ENCODE measurements at places on chromosomes 3 and 15.
A peak's percentile ranks its signal among the peaks of the same experiment; 100 is the strongest.

- no peak for DNase-seq
These were observed 42.9 kb downstream of the TBC1D2B start for GRCh38 chr15:78034495-78035191.

DNA sequence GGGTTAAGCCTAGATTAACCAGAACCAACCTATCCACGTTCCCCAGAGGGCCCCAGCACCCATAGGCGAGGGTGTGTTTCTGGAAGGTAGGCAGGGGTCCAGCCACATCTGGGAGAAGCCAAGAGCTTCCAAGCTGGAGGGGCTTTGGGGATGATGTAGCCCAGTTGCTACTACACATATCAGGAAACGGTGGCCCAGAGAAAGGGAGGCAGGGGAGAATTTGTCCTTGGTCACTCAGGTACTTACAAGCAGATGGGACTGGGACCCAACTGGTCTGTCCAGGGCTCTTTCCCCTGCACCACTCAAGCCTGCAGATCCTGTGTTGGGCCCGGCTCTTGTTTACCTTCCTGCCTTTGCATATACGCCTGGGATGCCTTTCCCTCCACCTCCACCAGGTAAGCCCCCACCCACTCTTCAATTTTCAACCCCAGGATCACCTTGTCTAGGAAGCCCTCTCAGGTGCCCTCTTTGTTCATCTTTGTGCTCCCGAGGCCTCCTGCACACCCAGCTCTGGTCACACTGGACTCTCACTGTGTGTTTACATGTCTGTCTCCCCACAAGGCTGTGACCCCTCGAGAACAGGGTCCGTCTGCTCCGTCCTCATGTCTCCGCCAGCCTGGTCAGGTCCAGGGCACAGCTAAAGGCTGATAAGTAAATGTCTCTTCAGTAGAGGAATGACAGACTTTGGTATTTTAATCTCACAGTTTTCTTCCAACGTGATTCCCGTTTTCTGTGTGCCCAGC, 204.4 kb upstream of the LINGO1 start:
- no peak for DNase-seq

- no peak for DNase-seq
These were observed 14.6 kb upstream of the NIT2 start for GRCh38 chr3:100319951-100320350.

DNA sequence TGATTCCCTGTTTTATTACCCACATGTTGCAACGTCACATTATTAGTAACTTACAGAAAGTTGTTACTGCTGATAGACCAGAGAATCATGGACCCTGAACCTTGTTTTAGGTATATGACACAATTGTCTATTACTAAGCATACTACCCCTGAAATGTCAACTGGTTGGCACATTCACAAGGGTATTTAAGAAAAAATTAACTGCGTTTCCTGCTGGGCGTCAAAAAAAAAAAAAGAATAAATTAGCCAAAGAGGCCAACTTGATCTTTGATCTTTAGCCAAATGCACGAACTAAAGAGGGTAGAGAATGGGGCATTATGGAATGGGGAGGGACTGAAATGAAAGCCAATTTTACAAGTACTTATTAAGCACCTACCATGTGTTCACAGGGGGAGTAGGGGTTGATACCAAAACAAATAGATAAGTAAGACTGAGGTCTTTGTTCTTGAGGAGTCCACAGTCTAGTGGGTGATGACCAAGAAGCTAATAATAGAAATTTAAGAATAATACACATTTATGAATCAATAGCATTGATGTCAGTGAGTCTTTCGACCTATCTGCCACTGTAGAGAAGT, 17.8 kb upstream of the MUC13 start:
- DNase-seq, result no peak

DNA sequence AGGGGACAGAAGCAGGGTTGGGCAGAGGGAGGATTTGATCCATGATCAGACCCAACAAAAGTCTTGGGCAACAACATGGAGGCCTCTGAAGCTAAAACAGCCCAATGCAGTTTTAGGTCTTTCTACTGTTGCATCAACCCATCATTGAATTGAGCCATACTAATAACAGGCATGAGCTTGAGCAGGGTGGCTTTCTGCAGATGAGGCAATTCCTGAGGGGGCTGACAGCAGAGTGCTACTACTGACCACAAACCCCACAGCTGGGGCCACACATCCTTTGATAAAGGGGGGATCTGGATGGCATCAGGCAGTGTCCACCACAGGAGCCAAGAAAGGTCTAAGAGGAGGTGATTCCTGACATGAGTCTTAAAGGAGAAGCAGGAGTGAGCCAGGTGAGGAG, 517.0 kb upstream of the PPP2R3A start:
- DNase-seq, result no peak

GRCh38 chr15:55239440-55240124, 42.8 kb upstream of the RSL24D1 start:
- no peak for DNase-seq

- no peak for DNase-seq
These were observed 211.1 kb downstream of the SLC9A9 start for GRCh38 chr3:143637133-143637532.

GRCh38 chr3:64539451-64540196, 148.2 kb downstream of the ADAMTS9 start:
- DNase-seq, result peak; percentile 96

DNA sequence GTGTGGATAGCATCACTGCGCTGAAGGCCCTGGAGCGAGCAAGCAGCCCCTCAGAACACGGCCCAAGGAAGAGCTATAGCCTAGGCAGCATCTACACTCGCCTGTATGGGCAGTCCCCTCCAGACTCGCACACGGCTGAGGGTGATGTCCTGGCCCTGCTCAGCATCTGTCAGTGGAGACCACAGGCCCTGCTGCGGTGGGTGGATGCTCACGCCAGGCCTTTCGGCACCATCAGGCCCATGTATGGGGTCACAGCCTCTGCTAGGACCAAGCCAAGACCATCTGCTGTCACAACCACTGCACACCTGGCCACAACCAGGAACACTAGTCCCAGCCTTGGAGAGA, 20.5 kb downstream of the ATRIP start:
- no peak for DNase-seq

DNA sequence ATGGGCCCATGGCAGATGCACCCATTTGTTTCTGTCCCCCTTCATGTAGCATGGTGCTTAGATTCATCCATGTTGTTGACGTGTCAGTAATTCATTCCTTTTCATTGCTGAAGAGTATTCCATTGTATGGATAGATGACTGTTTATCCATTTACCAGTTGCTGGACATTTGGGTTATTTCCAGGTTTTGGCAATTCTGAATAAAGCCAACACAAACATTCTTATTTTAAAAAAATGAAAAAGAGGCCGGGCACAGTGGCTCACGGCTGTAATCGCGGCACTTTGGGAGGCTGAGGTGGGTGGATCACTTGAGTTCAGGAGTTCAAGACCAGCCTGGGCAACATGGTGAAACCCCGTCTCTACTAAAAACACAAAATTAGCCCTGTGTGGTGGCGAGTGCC, 18.7 kb upstream of the TATDN2 start:
- no peak for DNase-seq

DNA sequence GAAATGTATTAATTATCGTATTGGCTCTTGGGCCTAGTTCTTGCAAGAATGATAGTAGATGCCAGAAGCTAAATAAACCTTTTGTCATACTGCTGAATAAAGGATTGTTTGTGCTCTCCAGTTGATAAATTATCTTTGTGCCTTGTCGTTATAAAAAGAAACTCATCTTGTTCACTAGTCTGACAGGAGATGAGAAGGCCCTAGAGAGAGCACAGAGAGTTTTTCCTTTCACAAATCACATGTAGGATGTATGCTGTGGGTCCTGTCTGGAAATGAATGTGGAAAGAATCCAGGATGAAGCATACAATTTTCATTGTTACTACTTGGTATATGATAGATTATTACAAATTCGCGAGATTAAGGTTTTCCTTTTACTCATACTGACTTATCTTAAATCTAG, 113.0 kb downstream of the NLGN1 start:
- no peak for DNase-seq

DNA sequence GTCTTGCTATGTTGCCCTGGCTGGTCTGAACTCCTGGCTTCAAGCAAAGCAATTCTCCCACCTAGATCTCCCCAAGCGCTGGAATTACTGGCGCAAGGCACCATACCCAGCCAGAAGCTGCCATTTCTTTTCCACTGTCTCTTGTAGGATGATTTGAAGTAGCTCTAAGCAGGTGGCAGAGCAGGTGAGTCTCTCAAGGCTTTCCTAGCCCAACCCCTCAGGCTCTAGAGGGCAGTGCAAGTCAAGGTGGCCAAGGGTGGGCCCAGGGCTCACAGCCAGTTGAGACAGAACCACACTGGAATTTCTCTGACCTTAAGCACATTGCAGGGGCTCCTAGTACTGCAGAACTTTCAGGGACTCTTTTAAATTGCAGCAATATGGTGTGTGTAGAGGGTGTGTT, 15.6 kb upstream of the DAG1 start:
- no peak for DNase-seq

- DNase-seq, result no peak
These were observed 325.3 kb downstream of the NAALADL2 start for GRCh38 chr3:175184392-175184791.

- DNase-seq, result no peak
These were observed 1375.1 kb upstream of the ALCAM start for GRCh38 chr3:103991461-103992115.

GRCh38 chr3:62046326-62046725, 327.0 kb downstream of the FEZF2 start:
- DNase-seq, result peak; percentile 8

DNA sequence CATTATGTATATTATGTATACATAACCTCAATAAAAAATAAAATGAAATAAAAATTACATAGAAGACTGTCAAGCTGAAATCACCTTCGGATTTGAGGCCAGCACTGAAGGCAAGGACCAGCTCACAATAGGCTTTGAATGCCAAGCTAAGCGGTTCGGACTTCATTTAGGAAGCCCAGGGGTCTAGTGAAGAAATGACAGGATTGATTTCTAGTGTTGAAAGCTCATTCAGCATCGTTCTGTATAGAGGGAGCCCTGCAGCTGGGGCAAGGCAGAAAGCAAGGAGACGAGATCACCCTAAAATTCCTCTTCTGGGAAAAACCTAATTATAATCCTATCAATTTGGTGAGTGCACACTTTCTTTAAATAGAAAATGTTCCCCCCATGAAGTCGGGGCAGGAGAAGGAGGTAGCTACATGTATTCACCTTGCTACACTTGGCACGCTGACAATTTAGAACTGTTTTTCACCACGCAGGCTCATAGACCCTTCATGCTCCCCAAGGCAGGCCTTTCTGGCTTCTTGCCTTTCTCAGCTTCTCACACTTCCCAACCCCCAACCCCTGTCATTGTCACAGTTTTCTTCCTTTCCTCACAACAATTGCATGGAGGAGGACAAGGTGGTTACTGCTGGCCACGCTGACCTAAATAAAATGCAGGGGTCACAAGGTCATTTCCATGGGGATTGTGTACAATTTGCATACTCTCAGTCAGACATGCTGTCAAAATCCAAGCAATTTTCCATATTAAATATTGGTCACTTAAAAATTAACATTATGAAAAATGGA, 44.4 kb upstream of the SSR3 start:
- DNase-seq, result no peak

DNA sequence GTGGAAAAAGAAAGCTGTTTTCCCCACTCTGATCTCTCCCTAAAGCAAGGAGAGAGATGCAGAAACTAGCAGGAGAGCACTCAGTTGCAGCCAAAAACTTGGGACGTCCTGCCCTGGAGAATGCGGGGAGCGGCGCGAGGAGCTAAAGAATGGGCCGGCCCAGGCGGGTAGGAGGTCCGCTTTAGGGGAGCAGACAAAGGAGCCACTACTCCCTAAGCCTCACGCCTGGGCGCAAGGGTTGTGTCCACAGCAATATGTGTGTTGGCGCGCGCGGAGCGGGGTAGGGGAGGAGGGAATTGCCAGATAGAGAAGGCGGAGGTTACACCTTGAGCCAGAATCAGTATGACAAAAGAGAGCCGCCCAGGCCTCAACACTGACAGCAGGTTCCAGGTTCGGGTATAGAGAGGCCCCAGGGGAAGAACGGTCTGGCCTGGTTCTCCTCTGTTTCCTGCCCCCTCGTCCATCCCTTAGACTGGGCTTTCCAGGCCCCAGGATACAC, 2.9 kb downstream of the WNT5A start:
- no peak for DNase-seq

- no peak for DNase-seq
These were observed 22.5 kb downstream of the SLC41A3 start for GRCh38 chr3:126061301-126062032.

DNA sequence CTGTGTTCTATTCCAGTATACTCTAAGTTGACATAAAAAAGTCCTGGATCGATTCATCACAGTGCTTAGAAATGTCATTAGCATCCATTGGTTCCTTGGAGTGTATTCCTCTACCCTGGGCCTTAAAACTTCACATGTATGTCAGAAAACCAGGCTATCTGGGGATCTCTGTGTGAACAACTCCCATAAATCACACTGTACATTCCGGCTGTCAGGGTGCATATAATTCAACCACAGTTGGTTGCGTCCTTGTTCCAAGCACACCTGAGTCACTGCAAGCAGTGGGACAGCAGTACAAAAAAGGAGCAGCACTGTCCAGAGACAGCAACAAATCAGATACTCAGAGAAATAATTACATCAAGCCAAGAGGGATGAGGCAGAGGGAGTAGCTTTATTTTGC, 52.4 kb downstream of the PDZRN3 start:
- no peak for DNase-seq

- DNase-seq, result no peak
These were observed 218.3 kb downstream of the MEIS2 start for GRCh38 chr15:36882056-36882455.

DNA sequence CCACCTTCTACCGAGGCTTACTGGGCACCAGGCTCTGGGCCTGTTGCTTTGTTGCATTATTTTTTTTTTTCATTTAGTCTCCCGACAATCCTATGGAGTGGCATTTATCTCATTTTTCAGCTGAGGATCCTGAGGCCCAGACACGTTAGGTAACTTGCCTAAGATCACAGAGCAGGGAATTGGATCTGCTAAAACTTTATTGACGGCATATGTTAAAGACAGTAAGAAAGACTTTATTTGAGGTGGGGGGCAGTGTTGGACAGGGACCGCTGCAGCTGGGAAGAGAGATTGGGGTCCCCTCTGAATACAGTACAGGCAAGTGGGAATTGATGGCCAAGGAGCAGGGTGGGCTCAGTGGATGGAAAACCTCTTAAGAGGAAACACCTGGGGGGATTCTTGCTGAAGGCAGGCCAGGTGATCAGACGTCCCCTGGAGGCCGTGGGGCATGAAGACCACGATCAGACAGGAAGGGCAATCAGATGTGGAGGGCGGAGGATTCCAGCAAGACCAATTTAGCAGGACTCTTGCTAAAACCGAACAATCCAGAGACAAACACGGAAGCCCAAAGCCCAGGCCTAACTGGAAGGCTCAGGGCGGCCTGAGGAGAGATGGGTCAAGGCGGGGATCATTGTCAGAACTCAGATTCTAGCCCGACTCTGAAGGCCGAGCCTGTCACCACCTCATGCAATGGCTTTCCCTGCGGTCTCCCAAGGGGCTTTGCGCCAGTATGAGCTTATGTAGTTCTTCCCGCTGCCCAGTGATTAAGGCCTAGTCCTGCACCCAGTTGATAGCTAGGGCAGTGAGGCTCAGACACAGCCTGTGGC, 53.7 kb downstream of the RGMA start:
- DNase-seq, result no peak

DNA sequence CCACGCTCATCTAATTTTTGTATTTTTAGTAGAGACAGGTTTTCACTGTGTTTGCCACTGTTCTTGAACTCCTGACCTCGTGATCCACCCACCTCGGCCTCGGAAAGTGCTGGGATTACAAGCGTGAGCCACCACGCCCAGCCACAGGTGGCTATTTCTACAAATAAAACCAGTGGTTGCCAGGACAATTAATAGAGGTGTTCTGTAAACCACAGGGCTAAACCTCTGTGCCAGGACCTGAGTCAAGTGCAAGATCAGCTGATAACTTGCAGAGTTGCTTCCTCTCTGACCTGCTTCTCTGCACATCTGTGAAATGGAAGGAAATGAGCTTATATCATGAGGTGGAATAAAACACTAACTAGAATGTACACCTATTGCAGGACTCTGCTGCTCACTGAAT, 72.8 kb downstream of the CD200R1L start:
- DNase-seq, result no peak
